Right cardiac atrium (tissue), 5 donors: ENCODE measurements at places on chromosomes 7 and 10. TPM values are rescaled to one million over a fixed set of nuclear protein-coding genes. Genes with fewer than 3 reads are reported as not detected.

The PLPP4 gene
- not detected for total RNA-seq

The NUDT5 gene
- total RNA-seq: 13.2 TPM

The FASTK gene
- total RNA-seq: 73.5 TPM

The ZNF32 gene
- total RNA-seq: 57.9 TPM

The PDK4 gene
- total RNA-seq: 53.0 TPM

The GHRHR gene
- not detected for total RNA-seq

The PTPRE gene
- 14.7 TPM for total RNA-seq

The ATRNL1 gene
- total RNA-seq: 2.2 TPM

The GPR141 gene
- not detected for total RNA-seq

The KRIT1 gene
- total RNA-seq: 35.3 TPM

The MKX gene
- total RNA-seq: 0.15 TPM

The STK31 gene
- total RNA-seq: 0.24 TPM

The ZCWPW1 gene
- total RNA-seq: 4.6 TPM

The IL15RA gene
- 19.2 TPM for total RNA-seq

The TMEM140 gene
- total RNA-seq: 9.7 TPM

The SRGN gene
- 53.4 TPM for total RNA-seq

The SPAM1 gene
- not detected for total RNA-seq

The STOX1 gene
- total RNA-seq: 0.14 TPM

The GPR26 gene
- total RNA-seq: not detected

The TEX36 gene
- not detected for total RNA-seq

The MLXIPL gene
- total RNA-seq: 3.4 TPM

The SOSTDC1 gene
- total RNA-seq: 4.3 TPM

The FRAT1 gene
- 6.6 TPM for total RNA-seq

The PGAM2 gene
- total RNA-seq: 948 TPM

The TLL2 gene
- 5.2 TPM for total RNA-seq

The PLEKHS1 gene
- total RNA-seq: not detected

The NPC1L1 gene
- 0.08 TPM for total RNA-seq

The DGKI gene
- total RNA-seq: 14.9 TPM

The GFRA1 gene
- 4.5 TPM for total RNA-seq

The PAX4 gene
- total RNA-seq: not detected

The EGFR gene
- total RNA-seq: 13.3 TPM

The ELOVL3 gene
- 0.23 TPM for total RNA-seq

The HECW1 gene
- total RNA-seq: not detected

The ZPBP gene
- not detected for total RNA-seq

The PPP1R3C gene
- total RNA-seq: 202 TPM

The ALOX5 gene
- total RNA-seq: 12.9 TPM

The POLR2J2 gene
- total RNA-seq: 4.2 TPM

The ITIH2 gene
- total RNA-seq: not detected

The NUTM2E gene
- total RNA-seq: not detected

The WIPF3 gene
- total RNA-seq: 2.3 TPM

The STEAP4 gene
- 48.2 TPM for total RNA-seq

The SND1 gene
- total RNA-seq: 89.3 TPM

The EPHB6 gene
- total RNA-seq: 11.3 TPM

The IGF2BP3 gene
- total RNA-seq: not detected

The HYAL4 gene
- total RNA-seq: 0.42 TPM

The EBF3 gene
- total RNA-seq: 4.4 TPM
